Stimulated activated CD4-positive, alpha-beta T cell treated with anti-CD3 and anti-CD28 coated beads, TNF-alpha, amount 100 ng/mL, for 1 hour (primary cell): ENCODE measurements at places on chromosomes 6 and 20.

DNA sequence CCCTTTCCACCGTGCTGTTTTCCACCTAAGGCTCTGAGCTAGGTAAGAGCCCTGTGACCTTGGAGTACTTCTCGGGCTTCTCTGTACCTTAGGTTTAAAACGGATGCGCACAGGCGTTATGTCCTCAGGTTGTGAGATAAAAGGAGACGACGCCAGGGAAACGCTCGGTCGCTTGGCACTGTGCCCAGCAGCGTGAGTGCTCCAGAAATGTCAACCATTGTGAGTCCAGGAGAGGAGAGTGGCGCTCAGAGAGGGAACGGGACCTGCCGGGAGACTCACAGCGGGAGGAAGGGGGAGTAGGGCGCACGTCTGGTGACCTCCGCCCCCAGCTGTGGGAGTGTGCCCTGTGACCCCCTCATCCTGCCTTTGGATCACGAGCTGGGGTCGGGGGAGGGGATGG lies 33.8 kb upstream of the SCRT2 start:
- no peak for DNase-seq

DNA sequence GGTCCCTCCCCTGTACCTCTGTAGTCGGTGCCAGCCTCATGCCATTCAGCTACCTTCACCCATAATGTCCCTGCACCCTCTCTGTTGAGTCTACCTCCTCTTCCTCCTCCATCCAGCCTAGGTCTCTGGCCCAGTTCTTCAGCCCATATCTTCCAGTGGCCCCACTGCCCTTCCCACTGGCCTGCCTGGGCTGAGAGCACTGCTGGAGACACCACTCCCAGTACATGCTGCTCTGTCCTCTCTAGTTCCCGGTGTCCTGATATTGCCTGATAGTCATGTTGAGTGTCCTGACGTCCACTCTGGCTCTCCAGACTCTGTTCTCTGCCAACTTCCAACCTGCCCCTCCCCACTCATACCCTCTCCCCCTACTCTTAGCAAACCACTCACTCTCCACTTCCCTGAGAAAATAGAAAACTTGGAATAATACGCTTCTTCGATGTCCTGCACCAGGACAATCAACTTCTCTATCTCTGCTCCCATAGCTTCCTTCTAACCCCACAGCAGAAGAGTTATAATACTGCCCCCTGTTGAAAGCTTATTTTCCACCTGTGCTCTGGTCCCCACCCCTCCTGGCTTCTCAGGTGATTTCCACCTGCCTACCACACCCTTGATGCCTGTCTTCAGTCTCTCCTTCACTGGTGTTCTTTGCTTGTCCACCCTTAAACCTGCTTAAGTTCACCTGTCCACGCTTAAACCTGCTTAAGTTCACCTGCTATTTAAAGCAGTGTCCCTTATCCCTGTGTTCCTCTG lies 19.8 kb downstream of the SLC22A3 start:
- no peak for DNase-seq

- no peak for DNase-seq
Measured at GRCh38 chr6:19317431-19317986, 519.7 kb upstream of the ID4 start.

DNA sequence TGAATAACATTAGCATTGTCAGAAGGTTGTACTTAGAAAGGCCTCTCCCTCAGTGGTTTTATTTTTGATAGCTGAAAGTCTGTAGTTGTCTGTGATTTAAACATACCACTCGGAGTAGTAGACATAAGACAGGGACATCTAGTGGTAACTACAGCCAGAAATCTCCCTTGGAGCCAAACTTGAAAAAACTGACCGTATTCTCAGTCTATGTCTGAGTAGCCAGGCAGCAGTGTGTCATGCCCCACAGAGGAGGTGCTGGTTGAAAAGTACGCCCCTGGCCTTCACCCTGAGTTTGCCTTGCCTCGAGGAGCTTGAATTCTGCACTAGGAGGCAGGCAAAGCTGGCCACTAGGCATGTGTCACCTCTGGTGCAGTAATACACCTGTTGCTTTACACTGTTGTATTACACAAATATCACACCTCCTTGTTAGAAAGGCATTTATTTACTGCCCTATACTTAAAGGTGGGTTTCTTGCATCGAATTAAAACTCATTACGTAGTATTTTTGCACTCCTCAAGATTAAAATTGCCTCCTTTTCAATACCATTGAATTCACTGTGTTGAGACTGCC lies 20.8 kb downstream of the ZBTB2 start:
- no peak for DNase-seq

- DNase-seq = no peak
Measured at GRCh38 chr6:33577106-33577535, 3.0 kb downstream of the BAK1 start.

DNA sequence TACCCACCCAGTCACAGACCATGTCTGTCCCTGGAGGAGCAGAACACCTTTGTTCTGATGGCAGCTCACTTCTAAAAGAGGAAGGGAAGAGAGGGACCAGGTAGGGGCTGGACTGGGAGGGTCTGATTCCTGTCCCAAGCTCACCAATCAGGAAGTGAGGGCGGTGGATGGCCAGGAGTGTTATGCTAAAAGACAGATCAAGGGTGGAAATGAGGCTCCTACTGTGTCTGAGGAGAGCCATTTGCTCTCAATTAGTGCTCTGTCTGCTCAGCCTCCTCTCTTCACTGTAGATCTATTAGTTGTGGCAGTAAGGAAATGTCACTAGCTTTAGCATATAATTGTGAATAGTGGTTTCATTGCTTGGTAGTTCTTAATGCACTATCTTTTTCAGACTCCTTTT lies 72.5 kb downstream of the ARMC2 start:
- DNase-seq = no peak

DNA sequence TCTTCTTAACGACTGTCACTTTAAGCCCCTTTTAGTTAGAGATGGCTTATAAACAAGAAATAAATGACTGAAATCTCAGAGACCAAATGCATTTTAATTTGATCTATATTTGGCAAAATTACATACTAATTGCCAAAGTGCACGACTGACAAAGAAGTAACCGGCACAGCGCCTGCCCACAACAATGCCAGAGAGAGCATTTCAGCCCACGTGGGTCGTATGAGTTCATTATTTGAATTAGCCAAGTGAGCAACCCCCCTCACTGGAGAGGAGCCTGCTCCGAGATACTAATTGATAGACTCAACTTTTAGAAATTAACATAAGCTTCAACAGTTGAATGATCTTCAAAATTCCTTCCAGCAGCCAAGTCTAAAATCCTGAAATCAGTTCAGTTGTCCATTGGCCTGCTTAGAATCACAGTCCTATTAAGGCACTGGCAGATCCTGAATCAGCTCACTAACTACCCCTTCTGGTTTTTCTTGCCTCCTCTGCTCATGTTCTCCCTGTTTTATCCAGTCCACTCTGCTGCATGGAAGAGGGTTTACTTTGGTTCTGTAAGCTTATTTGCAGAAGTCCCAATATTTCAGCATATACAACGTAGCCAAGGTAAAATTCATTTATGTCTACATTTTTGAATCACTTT lies 519.1 kb upstream of the AGPAT4 start:
- no peak for DNase-seq

GRCh38 chr6:42257063-42257462 lies 39.4 kb upstream of the MRPS10 start:
- DNase-seq = no peak

GRCh38 chr20:50575865-50576720 lies 65.9 kb downstream of the PTPN1 start:
- DNase-seq = no peak

GRCh38 chr20:16714751-16715150 lies 15.1 kb upstream of the SNRPB2 start:
- no peak for DNase-seq

DNA sequence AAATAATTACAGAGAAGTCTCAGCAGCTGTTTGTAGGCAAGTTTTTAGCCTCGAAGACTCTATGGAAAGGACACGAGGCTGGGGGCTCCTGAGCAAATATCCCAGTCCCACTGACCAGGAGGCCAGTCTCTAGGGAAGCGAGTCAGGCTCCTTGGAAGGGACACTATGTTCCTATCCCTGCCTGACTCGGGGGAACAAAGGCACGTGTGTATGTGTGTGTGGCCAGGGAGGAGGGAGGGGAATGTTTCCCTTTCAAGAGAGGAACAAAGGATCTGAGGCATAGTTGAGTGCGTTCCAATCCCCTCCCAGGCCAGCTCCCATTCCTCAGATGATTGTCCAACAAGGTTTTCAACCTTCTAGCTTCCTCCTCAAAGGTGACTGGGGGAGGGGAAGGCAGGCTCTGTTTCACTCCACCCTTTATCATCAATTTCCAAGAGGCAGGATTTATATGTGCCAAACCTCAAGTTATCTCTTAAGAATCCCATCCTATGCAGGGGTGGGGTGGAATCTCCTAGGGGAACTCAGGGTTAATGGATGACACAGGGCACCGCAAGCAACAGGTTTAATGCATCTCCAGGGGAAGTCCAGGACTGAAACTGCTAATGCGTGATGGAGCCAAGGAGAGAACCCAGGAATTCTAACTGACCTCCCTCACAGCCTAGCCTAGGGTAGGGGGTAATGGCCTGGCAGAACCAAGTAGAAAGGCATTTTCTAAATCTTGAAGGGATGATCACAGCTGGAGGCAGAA lies 9.9 kb downstream of the BCL2L1 start:
- DNase-seq = no peak

DNA sequence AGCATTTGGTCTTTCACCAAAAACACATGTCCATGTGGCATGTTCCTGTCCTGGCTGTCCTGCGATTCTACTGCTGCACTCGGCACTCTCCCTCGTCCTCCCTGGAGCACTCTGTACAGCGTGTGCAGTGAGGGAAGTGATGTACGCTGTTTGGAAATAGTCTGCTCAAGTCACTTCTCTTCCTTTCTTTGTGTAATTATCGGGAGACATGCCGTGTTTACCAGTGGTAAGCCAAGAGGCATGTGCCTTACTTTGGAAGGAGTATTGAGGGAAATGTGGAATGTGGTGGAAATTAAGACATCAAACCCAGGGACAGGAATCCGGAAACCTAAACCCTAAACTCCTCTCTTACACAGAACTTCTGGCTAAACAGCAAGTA lies 268.5 kb upstream of the FOXQ1 start:
- DNase-seq = no peak
